ENCODE measurements at places on chromosomes 5 and 9.
A peak's percentile ranks its signal among the peaks of the same experiment; 100 is the strongest.

- DNase-seq = peak; percentile 69
Measured at GRCh38 chr5:112878760-112879159, 17.7 kb downstream of the SRP19 start.

GRCh38 chr9:99040911-99041582, 63.9 kb upstream of the TGFBR1 start:
- DNase-seq = peak; percentile 16

GRCh38 chr9:137077758-137078693, 709 bp downstream of the UAP1L1 start:
- DNase-seq = peak; percentile 55

DNA sequence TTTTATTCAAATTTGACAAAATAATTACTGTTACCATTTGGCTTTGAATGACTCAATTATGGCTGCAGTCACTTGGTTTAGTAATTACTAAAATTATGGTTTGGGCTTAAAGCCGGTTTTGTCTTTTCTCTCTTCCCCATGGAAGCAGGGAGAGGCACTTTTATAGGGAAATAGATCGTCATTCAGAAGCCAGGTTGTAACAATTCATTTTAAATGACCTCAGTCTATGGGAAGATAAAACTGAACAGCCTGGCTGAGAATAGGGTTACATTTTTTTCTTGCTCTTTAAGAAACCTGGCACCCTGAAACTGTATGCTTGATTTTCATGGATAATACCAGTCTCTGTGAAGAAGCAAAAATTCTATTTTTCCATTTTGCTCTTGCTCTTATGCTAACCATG, 169.8 kb downstream of the SMC2 start:
- no peak for DNase-seq

DNA sequence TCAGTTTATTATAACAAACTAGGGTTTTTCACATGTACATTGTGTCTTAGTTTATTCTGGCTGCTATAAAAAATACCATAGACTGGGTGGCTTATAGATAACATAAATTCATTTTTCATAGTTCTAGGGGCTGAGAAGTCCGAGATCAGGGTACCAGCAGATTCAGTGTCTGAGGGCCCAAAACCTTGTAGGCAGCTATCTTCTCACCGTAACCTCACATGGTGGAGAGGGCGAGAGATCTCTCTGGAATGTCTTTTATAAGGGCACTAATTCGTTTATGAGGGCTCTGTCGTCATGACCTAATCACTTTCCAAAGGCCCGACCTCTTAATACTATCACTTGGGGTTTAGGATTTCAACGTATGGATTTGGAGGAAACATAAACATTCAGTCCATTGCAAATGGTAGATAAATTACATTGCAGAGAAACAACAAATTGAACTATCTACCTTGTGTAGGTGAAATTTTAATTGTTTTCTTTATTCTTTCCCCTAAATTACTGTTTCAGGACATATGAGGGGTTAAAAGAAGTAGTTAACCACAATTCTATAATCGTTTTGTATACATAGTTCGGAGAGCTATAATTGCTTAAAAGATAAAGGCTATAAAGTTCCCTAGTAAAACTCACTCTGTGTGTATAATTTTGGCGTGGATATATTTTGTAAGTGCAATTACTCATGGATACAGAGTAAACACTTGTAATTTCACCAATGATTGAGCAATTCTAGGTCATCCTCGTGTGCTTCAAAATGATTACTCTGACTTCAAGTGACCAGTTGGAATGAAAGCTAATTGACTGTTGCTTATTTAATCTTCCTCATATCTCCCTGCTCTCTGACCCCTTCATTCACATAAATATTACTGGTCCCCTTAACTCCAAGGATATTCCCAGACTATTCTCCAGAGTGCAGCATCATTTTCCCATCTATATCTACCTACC, 247.5 kb upstream of the TMEM161B start:
- no peak for DNase-seq

- DNase-seq = no peak
Measured at GRCh38 chr9:120431268-120431667, 148.7 kb downstream of the CDK5RAP2 start.

DNA sequence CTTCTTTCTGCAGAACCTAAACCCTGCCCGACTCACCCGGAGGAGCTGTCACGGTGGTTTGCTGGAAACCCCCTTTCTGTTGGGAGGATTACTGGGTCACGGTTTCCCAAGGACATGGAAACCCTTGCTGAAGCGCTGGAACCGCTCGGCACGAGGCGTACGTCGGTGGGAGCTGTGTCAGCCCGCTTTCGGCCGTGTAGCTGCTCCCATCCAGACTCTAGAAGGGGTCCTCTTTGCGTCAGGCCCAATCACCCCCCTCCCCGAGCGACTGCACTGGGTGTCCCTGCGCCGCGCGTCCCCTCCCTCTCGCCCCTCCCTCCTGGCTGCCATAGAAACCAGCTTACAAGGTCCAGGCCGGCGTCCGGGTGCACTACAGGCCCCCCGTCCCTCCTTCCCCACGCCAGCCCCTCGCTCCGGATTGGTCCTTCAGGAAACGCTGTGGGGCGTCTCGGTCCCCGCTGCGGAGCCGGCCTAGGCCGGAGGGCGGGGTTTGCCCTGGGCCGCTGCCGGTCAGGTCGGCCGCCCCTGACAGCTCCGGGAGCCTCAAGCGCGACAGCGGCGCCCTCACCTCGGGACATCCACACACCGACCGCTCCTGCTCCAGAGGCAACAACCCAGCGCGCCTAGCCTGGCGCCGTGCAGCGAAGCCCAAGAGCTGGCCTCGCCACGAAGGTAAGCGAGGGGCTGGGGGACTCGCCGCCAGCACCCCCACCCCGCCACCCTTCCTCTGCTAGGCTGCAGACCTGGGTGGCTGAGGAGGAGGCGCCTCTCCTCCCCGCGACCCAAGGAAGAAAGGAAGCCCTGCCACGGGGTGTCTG, at the start of gene NIM1K:
Gene NIM1K (plus strand): TSS at position 486 of the 818 bp plus-strand sequence. CDS start 53,551 bp downstream, outside the sequence.
- peak; percentile 17 for DNase-seq

- no peak for DNase-seq
Measured at GRCh38 chr9:128003966-128004604, 23.3 kb upstream of the EEIG1 start.
